ENCODE measurements at places on chromosomes 7 and 10.

GRCh38 chr10:78279756-78280155 lies 246.1 kb downstream of the RPS24 start:
- no peak for DNase-seq

DNA sequence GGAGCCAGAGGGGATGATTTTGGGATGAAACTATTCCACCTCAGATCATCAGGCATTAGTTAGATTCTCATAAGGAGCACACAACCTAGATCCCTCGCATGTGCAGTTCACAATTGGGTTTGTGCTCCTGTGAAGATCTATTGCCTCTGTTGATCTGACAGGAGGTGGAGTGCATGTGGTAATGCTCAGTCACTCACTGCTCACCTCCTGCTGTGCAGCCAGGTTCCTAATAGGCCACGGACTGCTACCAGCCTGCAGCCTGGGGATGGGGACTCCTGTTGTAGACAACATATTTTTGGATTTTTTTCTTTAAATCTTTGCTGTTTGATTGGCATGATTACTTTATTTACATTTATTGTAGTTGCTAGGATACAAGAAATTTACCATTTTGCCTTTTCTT lies 765.0 kb downstream of the INHBA start:
- no peak for DNase-seq

DNA sequence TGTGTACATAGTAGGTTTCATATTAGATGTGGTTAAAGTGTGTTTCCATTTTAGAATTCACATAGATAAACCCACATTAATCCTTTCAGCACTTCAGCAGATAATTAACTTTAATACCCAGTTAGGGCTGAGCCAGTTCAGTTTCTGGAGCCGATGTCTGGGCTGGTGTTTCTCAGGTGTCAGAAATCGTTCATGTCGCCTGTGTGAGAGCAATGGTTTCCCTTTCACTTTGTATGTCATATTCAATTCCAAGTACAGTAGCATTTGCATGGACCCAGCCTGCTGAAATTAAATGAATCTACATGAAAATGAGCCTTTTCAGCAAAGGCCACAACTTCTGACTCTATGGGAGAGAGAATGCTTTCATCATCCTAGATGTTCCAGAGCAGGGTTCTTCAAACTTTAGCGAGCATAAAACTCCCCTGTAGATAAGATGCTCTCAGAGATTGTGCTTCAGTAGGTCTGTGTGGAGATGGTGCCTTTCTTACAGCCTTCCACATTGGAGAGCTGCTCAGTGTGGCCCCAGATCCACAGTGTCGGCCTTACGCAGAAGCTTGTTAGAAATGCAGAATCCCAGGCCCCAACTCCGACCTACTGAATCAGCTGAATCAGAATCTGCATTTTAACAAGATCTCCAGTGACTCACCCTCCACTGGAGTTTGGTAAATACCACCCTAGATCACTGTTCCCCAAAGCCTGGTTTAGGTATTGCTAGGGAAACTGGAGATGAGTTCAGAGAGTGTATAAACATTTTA lies 19.6 kb downstream of the WIPF3 start:
- no peak for DNase-seq

GRCh38 chr7:134545380-134545779 lies 3.5 kb upstream of the AKR1B15 start:
- no peak for DNase-seq

DNA sequence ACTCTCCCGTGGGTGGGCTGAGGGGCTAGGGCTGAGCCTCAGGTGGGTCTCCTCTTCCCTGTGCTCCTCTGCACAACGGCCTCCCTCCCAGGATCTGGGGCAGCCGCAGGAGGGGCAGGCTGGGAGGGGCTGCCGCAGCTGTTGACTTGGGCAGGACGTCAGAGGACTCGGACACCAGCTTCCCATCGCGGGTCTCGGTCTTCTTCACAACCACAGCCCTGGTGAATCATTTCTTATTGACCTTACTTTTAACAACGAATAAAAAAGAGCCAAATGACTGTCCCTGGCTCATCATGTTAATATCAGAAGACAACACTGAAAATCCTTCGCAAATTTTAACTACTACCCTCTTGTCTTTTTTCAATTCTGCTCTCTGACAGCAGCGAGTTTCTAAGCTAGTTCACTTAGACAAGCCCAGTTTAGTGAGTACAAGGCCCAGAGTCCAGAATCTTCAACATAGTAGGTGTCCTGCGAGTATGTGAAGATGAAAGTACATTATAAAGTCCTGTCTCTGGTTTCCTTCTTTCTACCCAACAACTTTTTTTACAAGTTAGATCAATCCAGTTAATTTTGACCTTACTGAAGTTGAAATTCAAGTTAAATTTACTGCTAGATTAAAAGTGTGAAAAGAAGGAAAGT lies 32.4 kb downstream of the CTNNA3 start:
- no peak for DNase-seq

Data from hematopoietic multipotent progenitor cell treated with erythropoietin and hydrocortisone succinate and interleukin-3 and kit ligand, for 8 days (in vitro differentiated cells).